Stomach (tissue), 19 donors: ENCODE measurements at places on chromosomes 1 and 21. TPM values are rescaled to one million over a fixed set of nuclear protein-coding genes. Genes with fewer than 3 reads are reported as not detected.

ASTN1 gene
- not detected for total RNA-seq

GRCh38 chr1:21665711-21666575 is 3.2 kb downstream of the RAP1GAP start:
- H3K36me3 ChIP-seq, result no peaks in the 10 kb centered on the region
- peaks cover 17% of the 10 kb centered on the region for H3K4me1 ChIP-seq
- H3K27ac ChIP-seq, result no peak overlapping the region
- H3K27me3 ChIP-seq, result peaks cover 40% of the 10 kb centered on the region
- H3K4me3 ChIP-seq, result no peak overlapping the region

- no peak overlapping the region for H3K4me3 ChIP-seq
- H3K4me1 ChIP-seq, result peaks cover 25% of the 10 kb centered on the region
- no peaks in the 10 kb centered on the region for H3K27me3 ChIP-seq
- peaks cover 12% of the 10 kb centered on the region for H3K36me3 ChIP-seq
Observed at GRCh38 chr1:36132029-36132428, 7.0 kb upstream of the COL8A2 start.

GRCh38 chr1:150364231-150365003 is 470 bp downstream of the RPRD2 start:
- peak overlapping the region; percentile 63 for H3K4me3 ChIP-seq
- H3K27me3 ChIP-seq, result no peaks in the 10 kb centered on the region
- H3K4me1 ChIP-seq, result peaks cover 15% of the 10 kb centered on the region
- H3K36me3 ChIP-seq, result no peaks in the 10 kb centered on the region
- peak overlapping the region; percentile 98 for H3K27ac ChIP-seq
